Activated naive CD8-positive, alpha-beta T cell treated with anti-CD3 and anti-CD28 coated beads for 36 hours (primary cell): ENCODE measurements at places on chromosomes 2 and 18.

DNA sequence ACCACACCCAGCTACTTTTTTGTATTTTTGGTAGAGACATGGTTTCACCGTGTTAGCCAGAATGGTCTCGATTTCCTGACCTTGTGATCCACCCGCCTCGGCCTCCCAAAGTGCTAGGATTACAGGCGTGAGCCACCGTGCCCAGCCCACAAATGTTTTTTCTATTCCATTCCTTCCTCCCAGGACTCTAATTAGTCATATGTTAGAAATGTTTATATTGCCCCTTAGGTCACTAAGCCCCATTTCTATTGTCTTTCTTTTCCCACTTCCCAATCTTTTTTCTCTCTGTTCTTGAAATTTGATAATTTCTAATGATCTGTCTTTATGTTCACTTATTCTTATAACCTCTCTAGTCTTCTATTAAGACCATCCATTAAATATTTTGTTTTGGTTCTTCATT, 31.3 kb upstream of the CDCA7 start:
- DNase-seq, result no peak

- no peak for DNase-seq
These were observed 36.8 kb downstream of the TCF4 start for GRCh38 chr18:55551227-55551626.

DNA sequence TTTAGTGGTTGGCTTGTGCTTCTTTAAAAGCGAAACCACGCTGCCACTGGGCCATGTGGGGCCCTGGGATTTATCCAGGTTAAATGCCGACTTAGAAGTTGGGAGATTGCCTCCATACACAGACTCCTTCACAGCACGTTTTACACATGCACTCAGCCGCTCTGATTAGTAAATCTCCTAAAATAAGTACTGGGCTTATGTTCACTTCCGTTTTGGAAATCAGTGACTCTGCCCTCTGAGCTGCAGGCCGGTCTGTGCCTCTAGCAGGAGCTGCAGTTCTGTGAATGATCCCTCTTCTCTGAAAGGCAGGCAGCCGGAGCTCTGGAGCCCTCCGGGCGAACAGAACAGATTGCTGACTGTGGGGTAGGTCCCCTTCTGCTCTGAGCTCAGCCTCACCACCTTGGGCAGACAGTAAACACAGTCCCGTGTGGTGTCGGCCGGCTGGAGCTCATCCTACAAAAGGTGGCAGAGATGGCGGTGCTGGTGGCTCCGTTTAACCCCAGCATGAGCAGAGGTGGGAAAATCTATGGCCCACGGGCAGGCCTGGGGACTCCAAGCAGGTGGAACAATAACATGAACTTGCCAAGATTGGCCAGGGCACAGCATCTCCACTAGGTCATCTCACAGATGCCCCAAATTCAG, 9.8 kb upstream of the RAB17 start:
- DNase-seq, result no peak

DNA sequence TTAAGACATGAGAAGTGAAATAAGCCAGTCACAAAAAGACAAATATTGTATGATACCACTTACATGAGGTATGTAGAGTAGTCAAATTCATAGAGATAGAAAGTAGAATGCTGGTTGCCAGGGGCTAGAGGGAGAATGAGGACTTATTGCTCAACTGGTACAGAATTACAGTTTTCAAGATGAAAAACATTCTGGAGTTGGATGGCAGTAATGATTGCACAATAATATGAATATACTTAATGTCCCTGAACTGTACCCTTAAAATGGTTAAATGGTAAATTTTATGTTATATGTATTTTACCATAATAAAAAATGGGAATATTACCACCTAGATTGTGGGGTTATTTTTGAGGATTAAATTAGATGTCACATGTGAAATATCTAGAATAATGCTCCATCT, 341.2 kb downstream of the CLIP4 start:
- no peak for DNase-seq

GRCh38 chr2:120624738-120625446, 110.8 kb upstream of the GLI2 start:
- DNase-seq, result no peak
